Activated CD4-positive, alpha-beta T cell treated with anti-CD3 and anti-CD28 coated beads, Interleukin-2, amount 50 U/mL, for 48 hours (primary cell): ENCODE measurements at places on chromosomes 7 and 10.
A peak's percentile ranks its signal among the peaks of the same experiment; 100 is the strongest.

DNA sequence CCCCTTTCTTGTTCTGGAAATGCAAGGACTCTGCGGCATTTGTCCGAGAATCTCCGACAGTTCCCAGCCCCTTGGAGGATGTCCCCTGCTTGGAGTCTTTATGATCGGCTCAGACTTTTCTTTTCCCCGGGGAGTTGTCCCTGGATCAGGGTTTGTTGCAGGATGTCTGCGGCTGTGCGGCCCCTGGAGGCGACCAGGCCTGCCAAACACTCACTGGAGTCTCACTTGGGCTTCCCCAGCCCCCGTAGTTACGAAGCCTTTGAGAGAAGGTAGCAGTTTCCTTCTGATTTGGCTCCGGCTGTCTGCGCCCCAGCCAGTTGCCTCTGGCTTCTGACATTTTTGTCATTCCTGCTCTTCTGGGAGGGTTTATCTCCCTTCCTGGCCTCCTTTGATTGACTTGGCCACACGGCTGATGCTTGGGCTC, 16.1 kb downstream of the COL26A1 start:
- DNase-seq: no peak

DNA sequence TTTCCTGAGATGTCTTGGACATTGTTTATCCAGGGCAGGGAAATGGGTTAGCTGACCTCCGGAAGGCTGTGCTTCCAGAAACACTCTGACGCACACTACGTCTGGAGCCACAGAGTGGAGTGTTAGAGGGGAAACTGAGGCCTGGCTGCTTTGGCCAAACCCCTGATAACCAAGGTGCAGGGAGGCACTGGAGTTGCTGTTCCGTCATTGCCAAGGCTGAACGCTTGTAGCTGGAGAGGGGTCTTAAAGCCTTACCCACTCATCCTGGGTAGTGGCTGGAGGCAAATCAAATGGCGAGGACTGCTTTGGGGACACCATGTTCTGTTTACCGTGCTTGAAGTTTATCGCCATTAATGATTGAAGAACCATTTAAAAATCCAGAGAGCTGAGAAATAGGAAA, 604.1 kb upstream of the FOXK1 start:
- no peak for DNase-seq

GRCh38 chr10:123484722-123485121, 181.4 kb upstream of the GPR26 start:
- DNase-seq: no peak

- no peak for DNase-seq
Measured at GRCh38 chr7:129550693-129551360, 48.5 kb downstream of the SMKR1 start.

GRCh38 chr10:58698777-58699356, 186.2 kb downstream of the BICC1 start:
- DNase-seq: no peak

DNA sequence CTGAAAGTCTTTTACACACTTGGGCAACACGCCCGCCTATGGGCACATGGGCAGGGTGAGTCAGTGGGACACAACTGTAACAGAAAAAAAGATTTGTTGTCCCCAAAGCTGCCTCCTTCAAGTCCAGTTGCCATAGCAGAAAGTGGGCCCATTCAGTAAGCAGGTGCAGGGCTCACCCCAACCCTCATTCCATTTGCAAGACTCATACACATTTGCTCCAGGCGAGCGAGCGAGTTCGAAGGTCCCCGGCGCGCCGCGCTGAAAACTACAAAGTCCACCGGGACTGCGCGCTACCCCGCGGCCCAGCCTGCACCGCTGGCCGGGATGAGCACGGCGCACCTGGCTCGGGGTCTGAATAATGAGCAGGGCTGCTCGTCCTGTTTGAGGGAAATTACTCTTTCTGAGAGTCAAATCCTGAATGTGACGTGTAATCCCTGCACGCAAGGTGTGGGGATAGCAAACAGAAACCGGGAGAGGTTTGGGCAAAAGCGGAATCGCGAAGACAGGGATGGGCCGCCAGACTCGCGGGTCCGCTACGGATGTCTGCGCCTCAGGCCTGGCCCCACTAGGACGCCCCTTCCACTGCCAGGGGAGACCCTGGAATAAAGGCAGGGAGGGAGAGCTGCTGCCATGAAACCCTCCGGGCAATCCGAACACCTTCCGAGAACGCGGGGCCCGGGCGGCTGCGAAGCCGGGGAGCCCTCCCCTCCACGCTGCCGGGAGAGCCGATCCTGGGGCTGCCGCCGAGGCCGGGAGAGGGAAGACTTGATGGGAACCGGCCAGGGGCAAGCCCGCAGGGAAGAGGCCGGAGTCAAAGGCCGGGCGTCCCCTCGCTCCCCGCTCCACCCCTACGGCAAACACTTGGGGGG, 982 bp downstream of the COBL start:
- no peak for DNase-seq

- no peak for DNase-seq
Measured at GRCh38 chr10:132707121-132707775, 78.7 kb downstream of the NKX6-2 start.

DNA sequence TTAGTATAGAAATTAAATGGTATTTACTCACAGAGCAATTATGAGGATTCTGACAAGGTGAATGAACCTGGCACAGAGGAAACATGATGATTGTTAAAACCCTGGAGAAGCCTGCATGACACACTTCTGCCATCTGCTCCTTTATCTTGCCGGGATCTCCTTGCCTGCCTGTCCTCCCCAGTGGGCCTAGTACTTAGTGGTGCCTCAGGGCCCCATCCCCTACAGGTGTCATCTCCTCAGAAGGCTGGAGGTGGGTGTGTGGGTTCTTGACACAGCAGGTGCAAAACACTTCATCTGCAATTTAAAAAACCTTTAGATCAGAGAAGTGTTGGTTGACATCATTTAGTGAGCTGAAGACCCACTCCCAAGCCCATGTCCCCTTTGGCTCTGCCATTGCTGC, 261.2 kb downstream of the ADRA2A start:
- DNase-seq: no peak

DNA sequence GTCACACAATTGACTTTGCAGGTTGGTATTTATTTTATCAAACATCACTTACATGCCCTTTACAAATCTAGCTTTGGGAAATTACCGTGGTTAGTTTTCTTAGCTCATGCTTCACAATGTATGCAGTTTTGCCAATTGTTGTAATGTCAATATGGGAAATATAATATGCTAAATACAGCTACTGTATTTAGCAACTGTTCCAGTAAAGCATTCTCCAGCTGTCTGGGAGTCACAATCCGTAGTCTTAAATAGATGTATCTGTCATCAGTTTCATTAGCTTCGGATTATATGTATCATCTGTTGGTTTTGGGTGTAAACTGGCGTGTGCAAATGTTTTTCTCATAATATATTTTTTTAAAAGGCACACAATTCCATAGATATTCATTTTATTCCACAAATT, 19.4 kb upstream of the AHR start:
- DNase-seq: no peak

DNA sequence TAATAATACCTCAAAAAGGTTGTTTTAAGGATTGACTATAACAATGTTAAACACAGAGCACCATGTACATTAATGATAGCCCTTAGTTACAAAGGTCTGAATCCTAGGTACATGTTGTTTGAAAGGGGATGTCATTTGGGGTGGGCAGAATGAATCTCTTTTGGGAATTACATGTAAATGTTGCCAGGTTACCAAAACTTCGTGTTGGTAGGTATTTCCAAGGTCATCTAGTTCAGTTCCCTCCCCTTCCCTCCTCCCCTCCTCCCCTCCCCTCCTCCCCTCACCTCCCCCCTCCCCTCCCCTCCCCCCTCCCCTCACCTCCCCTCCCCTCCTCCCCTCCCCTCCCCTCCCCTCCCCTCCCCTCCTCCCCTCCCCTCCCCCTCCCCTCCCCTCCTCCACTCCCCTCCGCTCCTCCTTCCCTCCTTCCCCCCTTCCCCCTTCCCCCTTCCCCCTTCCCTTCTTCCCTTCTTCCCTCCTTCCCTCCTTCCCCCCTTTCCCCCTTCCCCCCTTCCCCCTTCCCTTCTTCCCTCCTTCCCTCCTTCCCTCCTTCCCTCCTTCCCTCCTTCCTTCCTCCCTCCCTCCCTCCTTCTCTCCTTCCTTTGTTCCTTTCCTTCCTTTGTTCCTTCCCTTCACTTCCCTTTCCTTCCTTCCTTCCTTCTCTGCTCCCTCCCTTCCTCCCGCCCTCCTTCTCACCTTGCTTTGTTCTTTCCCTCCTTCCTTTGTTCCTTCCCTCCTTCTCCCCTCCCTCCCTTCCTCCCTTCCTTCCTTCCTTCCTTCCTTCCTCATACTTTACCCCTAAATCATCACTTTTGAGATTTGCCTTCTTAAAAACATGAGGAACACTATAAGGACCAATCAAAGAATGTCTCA, 8.1 kb downstream of the VTI1A start:
- no peak for DNase-seq

DNA sequence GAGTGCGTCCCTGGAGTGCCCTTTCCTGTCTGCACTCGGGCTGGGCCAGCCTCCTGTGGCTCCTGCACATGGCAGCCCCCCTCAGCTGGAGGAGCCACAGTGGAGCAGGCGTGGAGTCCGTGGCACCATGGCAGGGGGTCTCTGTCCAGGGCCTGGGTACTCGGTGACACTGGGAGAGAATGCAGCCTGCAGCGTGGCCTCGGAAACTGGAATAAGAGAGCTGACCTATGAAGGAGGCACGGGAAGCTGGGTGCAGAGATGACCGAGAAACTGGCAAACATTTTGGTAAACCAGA, 25.8 kb upstream of the WDFY4 start:
- no peak for DNase-seq

- no peak for DNase-seq
Measured at GRCh38 chr10:55160655-55161283, 359.7 kb upstream of the PCDH15 start.

DNA sequence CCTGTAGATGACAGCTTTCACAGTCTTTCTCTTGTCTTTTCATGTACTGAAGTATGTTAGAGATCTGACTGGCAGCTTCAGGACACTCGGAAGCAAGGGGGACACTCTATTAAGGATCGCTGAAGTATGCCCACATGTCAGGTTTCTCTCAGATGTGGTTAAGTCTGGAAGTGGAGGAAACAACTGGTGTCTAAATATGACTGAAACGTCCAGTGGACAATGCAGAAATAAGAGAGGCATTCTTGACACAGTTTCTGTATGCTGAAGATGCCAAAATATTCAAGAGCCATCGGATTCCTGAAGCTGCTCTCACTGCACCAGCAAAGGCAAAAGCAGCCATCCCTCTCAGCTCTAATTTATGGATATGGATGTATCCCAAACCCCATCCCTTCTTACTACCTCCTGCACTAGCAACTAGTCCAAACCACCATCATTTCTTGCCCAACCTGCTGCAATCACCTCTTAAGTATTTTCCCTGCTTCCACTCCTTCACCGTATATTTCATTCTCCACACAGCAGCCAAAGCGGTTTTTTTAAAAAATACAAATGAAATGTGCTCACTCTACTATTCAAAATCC, 113.4 kb downstream of the REEP3 start:
- DNase-seq: no peak

- no peak for DNase-seq
Measured at GRCh38 chr7:106626376-106627164, 34.4 kb downstream of the CCDC71L start.

GRCh38 chr10:16788125-16788524, 29.1 kb downstream of the RSU1 start:
- peak; percentile 27 for DNase-seq

- no peak for DNase-seq
Measured at GRCh38 chr10:43260117-43260761, 6.6 kb downstream of the RASGEF1A start.

DNA sequence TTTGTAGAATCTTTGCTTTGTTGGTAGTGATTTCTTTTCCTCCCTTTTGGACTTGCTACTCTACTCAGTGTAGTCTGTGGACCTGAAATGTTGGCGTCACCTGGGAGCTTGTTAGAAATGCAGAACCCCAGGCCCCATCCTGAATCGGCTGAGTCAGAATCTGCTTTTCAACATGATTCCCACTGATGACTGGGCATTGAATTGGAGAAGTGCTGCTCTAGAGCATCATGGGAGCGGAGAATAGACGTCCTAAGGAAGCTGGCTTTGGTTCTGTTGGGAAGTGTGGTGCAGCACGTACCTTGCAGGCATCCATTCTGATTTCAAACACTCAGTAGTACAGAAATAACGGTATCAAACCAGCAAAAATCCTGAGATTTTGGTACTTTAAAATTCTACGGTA, 54.7 kb downstream of the RBM33 start:
- no peak for DNase-seq

GRCh38 chr7:112431803-112432202, 18.5 kb upstream of the IFRD1 start:
- DNase-seq: no peak

- no peak for DNase-seq
Measured at GRCh38 chr7:40827222-40828085, 692.6 kb downstream of the SUGCT start.

- no peak for DNase-seq
Measured at GRCh38 chr7:85802211-85802610, 615.4 kb upstream of the SEMA3D start.

DNA sequence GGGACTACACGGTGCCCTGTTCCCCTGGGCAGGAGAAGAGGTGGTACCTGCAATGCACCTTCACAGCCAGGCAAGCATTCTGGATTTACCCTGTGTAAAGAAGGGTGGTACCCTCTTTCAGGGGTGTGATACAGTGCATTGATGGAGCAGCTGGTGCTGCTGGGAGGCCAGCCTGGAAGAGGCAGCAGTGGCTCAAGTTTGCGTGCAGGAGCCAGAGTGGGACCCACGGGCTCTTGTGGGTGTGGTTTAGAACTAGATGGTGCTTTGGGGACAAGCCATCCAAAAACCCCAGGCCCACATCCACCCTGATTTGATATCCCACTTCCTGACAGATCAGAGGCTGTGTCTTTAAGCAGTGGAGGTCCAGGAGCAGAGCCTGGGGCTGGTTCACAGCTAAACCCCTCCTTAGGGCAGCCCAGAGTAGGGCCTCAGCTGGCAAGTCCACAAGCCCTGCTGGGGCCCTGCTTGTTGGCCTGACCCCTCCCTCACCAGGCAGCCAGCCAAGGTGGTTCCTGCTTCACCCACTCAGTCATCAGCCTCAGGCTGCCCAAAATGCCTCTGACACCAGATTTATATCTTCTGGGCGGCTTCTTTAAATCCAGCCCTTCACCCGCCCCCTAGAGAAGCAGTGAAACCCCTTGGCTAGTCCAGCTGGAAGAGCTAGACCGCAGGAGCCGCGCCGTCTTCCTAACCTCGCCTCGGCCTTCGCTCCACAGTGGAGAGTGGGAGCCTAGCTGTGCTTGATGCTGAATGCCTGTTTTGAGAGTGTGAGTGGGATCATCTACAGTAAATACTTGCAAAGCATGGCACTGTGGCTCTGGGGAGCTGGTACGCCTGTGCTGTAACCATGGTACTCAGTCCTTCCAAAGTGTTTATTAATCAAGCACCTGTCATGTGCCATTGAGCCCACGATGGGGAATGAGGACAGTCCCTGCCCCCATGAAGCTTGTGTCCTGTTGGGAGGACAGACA, 1.4 kb upstream of the ASIC3 start:
- DNase-seq: no peak
